CD14-positive monocyte (primary cell): ENCODE measurements at places on chromosomes 4 and X.

GRCh38 chr4:165606465-165607205 lies 227.8 kb downstream of the CPE start:
- H3K27ac ChIP-seq: no peak overlapping the region
- H3K27me3 ChIP-seq: no peaks in the 10 kb centered on the region
- H3K36me3 ChIP-seq: no peaks in the 10 kb centered on the region
- no peak overlapping the region for H3K4me3 ChIP-seq
- no peak for DNase-seq

DNA sequence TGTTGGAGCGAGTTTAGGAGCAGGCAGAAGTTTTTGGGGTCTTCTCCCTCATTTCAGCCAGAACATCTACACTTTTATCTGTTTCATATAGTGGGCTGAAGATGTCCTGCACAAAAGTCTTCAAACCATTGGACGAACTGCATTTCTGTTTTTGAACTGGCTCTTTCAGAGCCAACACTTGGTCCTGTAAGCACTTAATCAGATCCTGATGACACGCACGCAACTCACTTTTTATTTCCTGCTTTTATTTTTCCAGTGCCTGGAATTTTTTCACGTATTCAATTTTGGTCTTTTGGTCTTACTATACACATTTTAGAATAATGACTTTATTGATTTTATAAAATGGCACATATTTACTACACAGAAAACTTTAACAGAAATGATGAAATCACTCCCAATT lies 40.2 kb upstream of the NKX3-2 start:
- peaks cover 11% of the 10 kb centered on the region for H3K4me1 ChIP-seq
- H3K27ac ChIP-seq: no peak overlapping the region
- no peak overlapping the region for H3K4me3 ChIP-seq
- H3K27me3 ChIP-seq: no peaks in the 10 kb centered on the region

- H3K27ac ChIP-seq: no peak overlapping the region
- no peak overlapping the region for H3K4me3 ChIP-seq
- no peaks in the 10 kb centered on the region for H3K27me3 ChIP-seq
These were observed 53.1 kb upstream of the GLRA2 start for GRCh38 chrX:14476205-14476604.

GRCh38 chrX:16610121-16610621 lies 39.8 kb upstream of the S100G start:
- H3K27ac ChIP-seq: no peak overlapping the region
- no peaks in the 10 kb centered on the region for H3K27me3 ChIP-seq
- H3K36me3 ChIP-seq: no peaks in the 10 kb centered on the region
- DNase-seq: no peak
- H3K4me3 ChIP-seq: no peak overlapping the region

GRCh38 chrX:97168646-97169045 lies 284.9 kb downstream of the RPA4 start:
- no peaks in the 10 kb centered on the region for H3K4me1 ChIP-seq
- H3K36me3 ChIP-seq: no peaks in the 10 kb centered on the region
- DNase-seq: no peak
- H3K4me3 ChIP-seq: no peak overlapping the region

- no peak for DNase-seq
- H3K4me1 ChIP-seq: no peaks in the 10 kb centered on the region
- no peaks in the 10 kb centered on the region for H3K27me3 ChIP-seq
- no peak overlapping the region for H3K4me3 ChIP-seq
- no peaks in the 10 kb centered on the region for H3K36me3 ChIP-seq
- no peak overlapping the region for H3K27ac ChIP-seq
These were observed 200.9 kb upstream of the DIAPH2 start for GRCh38 chrX:96483647-96484160.

- H3K4me3 ChIP-seq: no peak overlapping the region
- DNase-seq: no peak
- H3K27me3 ChIP-seq: no peaks in the 10 kb centered on the region
- no peak overlapping the region for H3K27ac ChIP-seq
- peaks cover 7% of the 10 kb centered on the region for H3K4me1 ChIP-seq
These were observed 46.1 kb upstream of the GPR78 start for GRCh38 chr4:8534129-8534528.

- peaks cover 33% of the 10 kb centered on the region for H3K36me3 ChIP-seq
- no peak for DNase-seq
- H3K27me3 ChIP-seq: no peaks in the 10 kb centered on the region
- H3K27ac ChIP-seq: peak overlapping the region; percentile 61
- peaks cover 8% of the 10 kb centered on the region for H3K4me1 ChIP-seq
These were observed 694 bp downstream of the PDS5A start for GRCh38 chr4:39976945-39977488.

DNA sequence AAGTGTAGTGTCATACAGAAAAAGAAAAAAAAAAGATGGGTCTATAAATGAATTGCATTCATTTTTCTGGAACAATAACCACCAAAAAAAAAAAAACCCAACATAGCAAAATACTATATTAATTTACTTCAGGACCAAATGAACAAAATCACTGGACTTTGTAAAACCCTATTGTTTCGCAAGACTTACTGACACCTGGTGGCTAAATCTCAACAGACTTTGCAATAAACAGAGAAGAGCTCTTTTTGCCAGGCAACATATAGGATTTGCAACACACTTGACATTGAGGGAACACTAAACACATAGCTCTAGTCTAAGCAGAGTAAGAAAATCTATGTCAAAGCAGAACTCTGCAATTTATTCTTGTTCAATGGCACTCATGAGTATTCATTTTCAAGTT lies 990.2 kb downstream of the STPG2 start:
- H3K4me3 ChIP-seq: no peak overlapping the region
- H3K27ac ChIP-seq: no peak overlapping the region
- no peaks in the 10 kb centered on the region for H3K4me1 ChIP-seq
- no peaks in the 10 kb centered on the region for H3K36me3 ChIP-seq
- H3K27me3 ChIP-seq: no peaks in the 10 kb centered on the region
